NCI-H524 (cell line): ENCODE measurements at places on chromosomes 11 and 22.
A peak's percentile ranks its signal among the peaks of the same experiment; 100 is the strongest.

GRCh38 chr11:41414771-41415440 lies 44.5 kb downstream of the LRRC4C start:
- no peak for DNase-seq

GRCh38 chr11:61157743-61158142 lies 3.5 kb downstream of the VPS37C start:
- no peak for DNase-seq

- DNase-seq, result no peak
Observed at GRCh38 chr11:34757026-34757451, 136.1 kb downstream of the EHF start.

GRCh38 chr11:111935317-111936039 lies 1.7 kb upstream of the DIXDC1 start:
- DNase-seq, result no peak

- DNase-seq, result no peak
Observed at GRCh38 chr22:32695451-32695891, 106.0 kb upstream of the TIMP3 start.

DNA sequence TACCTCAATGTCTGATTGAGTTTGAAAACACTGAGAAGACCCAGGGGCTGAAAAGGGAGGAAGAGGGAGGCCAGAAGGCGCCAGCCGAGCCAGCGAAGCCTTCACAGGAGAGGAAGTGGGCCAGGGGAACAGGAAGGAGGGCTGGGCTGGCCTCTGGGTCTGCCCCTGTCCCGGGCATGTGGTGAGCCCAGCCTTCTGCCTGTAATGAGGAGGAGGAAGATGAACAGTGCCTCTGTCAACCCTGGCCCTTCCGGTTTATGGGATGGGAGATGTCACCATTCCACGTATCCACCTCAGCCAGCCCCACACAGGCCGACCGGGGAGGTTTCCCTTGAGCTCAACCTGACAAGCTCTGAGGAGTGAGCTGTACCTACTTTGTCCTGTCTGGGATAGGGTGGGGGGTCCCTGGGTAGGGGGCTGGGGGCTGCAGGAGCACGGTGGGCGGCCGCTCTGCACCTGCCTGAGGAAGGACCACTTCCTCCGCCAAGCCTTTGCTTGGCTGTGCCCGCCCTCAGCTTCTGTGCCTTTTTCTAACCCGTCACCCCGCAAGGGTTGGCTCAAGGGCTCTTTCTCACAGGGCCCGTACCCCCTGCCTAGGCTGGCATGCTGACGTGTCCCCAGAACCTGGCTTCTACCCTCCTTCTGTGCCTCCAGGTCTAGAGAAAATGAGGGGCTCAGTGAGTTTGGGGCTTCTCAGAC lies 2.0 kb downstream of the PARVG start:
- no peak for DNase-seq

GRCh38 chr22:19440411-19441195 lies 6.9 kb downstream of the C22orf39 start:
- DNase-seq, result no peak

GRCh38 chr11:71197096-71197495 lies 55.3 kb downstream of the SHANK2 start:
- DNase-seq, result no peak

GRCh38 chr11:120703358-120704152 lies 192.0 kb downstream of the GRIK4 start:
- DNase-seq, result no peak

DNA sequence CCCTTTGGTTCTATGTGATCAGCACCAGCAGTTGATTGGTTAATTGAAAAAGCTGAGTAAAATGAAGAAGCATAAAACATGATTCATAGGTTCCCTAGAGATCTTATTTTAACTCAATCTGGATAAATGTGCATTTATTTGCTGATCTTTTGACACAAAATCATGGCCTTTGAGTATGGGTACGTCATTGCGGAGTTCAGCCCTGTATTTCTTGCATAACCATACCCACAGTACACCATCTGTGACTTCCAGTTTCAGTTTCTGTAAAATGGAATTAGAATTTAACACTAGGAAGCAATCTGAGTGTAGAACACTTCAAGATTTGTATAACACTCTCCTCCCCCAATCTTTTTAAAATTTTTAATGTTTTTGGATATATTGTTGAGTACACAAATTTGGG lies 358.2 kb downstream of the DDX10 start:
- DNase-seq, result no peak

DNA sequence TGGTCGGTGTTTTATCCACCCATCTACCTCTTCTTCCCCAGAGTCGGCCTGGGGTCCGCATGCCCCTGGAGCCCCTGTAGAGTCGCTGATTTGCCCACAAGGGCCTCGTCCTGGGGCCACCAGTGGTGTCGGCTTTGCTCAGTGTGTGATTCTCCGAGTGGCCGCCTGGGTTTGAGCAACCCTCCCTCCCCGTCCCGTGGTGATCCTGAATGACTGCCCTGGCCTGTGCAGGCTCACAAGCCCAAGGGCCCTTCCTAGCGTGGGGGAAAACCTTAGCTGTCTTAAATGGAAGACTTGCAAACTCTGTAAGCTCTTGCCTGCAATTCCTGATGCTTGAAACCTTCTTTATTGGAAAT lies 128.3 kb downstream of the OSBP2 start:
- no peak for DNase-seq

DNA sequence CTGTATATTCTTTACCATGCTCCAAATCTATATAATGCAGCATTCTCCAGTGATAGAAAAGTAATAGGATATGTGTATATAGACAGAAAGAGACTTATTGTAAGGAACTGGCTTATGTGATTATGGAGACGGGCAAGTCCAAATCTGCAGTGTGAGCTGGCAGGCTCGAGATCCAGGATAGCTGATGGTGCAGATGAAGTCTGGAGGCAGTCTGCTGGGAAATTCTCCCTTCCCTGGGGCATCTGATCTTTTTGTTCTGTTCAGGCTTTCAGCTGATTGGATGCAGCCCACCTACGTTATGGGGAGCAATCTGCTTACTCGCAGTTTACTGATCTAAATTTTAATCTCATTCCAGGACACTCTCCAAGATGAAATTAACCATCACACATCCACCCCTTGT lies 73.2 kb downstream of the GRK3 start:
- no peak for DNase-seq

DNA sequence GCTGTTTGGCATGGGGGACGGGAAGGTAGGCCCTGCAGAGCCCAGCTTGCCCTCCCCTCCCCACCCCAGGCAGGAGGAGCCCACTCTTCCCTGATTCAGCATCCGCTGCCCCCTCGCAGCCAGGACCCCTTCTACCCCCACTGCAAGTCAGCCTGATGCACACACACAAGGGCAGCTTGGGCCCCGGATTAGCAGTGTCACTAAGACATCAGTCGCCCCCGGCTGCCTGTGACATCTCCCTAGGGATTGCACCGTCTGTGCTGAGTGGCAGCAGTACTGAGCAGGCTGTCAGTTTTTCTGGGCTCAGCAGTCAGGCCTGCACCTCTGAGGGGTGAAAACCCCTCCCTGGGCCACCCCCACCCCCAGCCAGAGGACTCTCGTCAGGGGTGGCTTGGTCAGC lies 30.4 kb upstream of the SYT7 start:
- DNase-seq, result peak; percentile 98

DNA sequence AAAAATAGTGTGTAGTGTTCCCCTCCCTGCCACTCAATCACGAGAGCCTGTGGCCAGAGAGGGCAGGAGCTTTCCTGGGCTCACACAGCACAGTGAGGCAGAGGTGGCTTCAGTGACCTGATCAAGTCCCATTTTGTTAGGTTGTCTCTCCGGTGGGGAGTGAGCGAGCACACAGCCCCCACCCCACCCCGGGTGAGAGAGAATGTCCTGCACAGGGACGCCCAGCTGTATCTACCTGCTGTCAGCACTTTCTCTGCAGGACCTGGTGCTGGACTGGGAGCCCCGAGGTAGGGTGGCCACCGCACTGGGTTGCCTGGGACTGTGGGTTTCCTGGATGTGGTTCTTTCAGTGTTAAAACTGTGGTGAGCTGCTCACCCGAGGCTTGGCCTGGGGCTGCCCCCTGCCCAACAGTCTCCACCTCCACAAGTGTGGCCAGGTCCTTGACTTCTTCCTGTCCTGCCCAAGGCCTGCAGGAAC lies 6.1 kb downstream of the CAPN5 start:
- no peak for DNase-seq

DNA sequence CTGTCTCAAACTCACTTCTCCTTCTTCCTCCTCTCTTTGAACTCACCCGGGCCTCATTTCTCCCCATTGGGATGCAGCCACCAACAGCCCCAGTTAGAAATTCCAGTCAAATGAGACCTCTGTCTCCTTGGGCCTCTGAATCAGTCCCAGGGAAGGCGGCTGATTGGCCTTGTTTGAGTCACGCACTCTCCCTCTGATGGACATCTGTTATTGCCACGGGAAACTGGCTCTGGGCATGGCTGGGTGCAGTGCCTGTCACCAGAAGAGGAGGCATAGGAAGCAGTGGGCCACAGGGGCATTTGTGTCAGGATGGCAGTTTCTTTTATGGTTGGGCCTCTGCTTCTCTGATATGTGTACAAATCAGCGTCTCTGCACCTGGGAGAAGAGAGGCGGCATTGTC lies 9.6 kb upstream of the WNT11 start:
- DNase-seq, result no peak

DNA sequence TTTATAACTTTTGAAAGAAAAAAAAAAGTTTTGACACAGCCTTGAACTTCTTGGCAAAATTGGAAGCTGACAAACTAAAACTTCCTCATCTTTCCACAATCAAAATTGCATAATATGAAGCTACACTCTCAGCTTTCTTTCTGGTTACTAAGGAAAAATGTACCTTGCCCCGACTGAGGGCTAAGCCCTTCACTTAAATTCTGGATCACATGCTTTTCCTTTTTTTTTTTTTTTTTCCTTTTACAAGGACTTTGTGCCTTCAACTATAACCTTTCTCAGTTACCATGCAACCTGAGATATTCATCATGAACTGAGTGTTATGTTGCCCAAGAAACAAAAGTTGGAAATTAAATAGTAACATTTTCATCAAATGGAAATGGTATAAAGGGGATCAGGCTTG lies 188.5 kb upstream of the CARD18 start:
- no peak for DNase-seq
